ENCODE measurements at places on chromosomes 6 and 20.

DNA sequence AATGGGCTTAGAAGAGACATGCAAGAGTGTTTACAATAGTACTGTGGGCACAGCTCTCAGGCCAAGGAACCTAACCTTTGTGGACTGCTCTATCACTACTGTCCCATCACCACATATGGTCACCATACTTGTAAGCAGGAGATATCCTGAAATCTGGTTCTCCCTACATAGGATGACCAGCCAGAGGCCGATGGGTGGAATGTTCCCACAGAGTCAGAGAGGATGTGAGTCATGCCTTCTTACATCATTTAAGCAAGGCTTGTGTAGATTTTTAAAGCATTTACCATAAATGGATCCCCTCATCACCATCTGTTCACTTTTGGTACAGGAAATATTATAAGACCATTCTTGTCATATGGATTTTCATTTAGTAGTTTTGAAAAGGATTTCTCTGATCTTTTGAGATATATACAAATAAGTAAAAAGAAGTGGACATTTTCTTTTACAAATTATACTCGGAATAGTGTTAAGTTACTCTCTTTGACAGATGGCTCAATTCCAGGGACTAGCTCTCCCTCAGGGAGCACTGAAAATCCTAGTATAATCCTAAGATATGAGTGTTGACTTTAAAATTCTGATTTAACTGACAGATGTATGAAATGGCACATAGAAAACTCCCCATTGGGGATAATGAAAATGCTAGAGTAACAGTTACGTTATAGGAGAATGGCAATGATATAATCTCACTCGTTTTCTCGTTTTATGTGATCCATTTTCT, 6.6 kb downstream of the HTR1B start:
- DNase-seq = no peak

GRCh38 chr6:73081955-73082354, 143.3 kb downstream of the KHDC1L start:
- DNase-seq = no peak

DNA sequence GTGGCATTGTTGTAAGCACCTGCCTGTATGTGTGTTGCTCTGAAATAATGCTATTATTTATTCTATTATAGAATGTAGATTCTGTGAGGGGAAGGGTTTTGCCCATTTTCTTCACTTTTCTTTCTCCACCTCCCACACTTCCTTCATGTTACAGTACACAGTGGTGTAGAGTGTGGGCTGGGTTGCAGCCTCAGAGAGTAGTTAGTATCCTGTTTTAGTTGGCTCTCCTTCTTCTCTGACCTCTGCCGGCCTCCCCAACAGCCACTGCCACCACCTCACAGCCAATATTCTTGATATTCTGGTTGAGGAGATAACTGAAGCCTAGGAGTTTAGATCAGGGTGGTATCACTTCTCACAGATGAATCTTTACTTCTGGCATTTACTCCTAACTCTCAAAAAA, 143.4 kb downstream of the BCKDHB start:
- no peak for DNase-seq

DNA sequence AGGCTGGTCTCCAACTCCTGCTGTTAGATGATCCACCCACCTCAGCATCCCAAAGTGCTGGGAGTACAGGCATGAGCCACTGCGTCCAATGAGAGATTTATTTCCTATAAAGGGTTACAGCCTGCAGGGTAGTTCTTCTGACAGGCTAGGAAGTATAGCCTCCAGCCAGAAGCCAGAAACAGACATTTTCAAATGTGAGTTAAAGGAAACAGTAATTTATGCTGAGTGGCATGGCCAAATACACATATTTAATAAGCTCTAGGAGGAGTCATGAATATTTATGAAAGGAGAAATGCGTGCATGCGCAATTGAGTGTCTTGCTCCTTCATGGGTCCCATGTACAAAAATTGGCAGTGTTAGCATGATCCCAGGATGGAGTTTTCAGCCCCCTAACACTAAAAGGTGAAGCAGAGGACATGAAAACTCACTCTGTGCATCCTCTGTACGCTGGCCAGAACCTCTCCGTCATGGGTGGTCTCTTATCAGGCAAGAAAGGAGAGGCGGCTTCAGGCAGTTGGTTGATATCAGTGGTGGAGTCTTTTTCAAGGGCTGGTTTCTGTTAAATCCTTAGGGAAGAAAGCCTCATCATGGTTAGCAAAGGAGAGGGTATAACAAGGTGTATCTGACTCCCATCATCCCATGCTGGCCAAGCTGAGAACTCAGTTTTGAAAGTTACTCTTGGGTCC, 21.3 kb upstream of the PDCD2 start:
- DNase-seq = no peak
